Aorta (tissue), 5 donors: ENCODE measurements at places on chromosomes 3 and 15.

DNA sequence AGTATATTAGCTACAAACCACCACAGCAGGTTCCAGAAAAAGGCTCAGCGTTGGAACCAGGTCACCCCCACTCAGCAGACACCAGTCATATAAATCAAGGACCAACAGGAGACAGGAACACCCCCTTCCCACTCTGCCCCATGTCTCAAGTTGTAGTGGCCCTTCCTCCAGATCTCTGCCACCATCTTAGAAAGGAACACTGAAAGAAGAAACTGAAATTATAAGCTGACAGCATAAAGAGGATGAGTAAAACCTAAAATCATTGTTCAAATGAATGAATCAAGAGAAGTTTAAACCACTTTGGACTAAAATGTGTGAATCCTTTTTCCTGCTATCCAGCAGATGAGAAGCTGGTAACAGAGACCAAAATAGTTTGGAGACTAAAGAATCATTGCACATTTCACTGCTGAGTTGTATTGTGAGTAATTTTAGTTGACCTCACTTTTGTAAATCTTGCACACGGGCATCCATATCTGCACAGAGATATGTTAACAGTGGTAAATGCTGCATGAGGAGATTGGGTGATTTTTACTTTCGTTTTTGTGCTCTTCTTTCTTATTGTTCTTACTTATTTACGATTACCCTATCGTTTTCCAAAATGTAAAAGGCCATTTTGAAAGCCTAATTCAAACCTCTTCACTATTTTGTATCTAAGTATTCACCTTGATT, 19.8 kb downstream of the CCR3 start:
- DNase-seq = no peak

- no peak for DNase-seq
Measured at GRCh38 chr3:184618811-184619210, 57.2 kb downstream of the EPHB3 start.

- no peak for DNase-seq
Measured at GRCh38 chr15:66825139-66825538, 123.1 kb downstream of the SMAD6 start.

- DNase-seq = no peak
Measured at GRCh38 chr3:94996743-94997142, 933.9 kb downstream of the NSUN3 start.

- DNase-seq = no peak
Measured at GRCh38 chr3:38163117-38163840, 2.1 kb upstream of the OXSR1 start.

DNA sequence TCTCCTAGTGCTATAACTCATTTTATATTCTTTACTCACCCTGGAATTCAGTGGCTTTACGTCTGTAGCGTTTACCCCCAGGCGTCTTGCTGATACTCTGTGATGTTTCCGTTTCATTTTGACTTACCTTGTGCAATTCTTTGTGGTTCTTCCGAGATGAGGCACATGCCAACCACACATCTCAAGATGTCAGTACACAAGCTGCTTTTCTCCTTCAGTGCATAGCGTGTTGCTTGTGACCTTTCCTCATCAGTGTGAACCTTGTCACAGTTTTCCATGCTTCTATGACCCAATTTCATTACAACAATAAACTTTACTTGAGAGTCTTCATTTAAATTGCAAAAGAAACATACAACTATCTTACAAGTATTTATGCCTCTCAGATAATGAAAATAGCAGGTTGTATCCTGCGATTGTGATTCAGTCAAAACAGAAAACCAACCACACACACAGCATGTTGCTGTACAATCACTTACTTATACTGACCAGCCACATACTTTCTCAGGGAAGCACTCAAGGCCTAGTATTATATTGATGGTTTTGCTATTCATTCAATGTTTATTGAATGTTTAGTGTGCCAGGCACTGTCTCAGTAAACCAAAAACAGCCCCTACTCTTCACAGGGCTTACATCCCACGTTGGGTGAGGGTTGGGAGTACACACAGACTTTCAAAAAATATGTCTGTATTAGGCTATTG, 4.6 kb upstream of the TBL1XR1 start:
- DNase-seq = no peak

- no peak for DNase-seq
Measured at GRCh38 chr15:100988857-100989256, 69.7 kb downstream of the LRRK1 start.

GRCh38 chr15:49718846-49719245, 98.0 kb downstream of the DTWD1 start:
- DNase-seq = no peak

GRCh38 chr3:45980819-45981218, 14.8 kb downstream of the FYCO1 start:
- no peak for DNase-seq

GRCh38 chr3:146770301-146770700, 165.2 kb upstream of the PLSCR5 start:
- DNase-seq = no peak

- DNase-seq = no peak
Measured at GRCh38 chr3:33004961-33005360, 53.5 kb downstream of the CCR4 start.

DNA sequence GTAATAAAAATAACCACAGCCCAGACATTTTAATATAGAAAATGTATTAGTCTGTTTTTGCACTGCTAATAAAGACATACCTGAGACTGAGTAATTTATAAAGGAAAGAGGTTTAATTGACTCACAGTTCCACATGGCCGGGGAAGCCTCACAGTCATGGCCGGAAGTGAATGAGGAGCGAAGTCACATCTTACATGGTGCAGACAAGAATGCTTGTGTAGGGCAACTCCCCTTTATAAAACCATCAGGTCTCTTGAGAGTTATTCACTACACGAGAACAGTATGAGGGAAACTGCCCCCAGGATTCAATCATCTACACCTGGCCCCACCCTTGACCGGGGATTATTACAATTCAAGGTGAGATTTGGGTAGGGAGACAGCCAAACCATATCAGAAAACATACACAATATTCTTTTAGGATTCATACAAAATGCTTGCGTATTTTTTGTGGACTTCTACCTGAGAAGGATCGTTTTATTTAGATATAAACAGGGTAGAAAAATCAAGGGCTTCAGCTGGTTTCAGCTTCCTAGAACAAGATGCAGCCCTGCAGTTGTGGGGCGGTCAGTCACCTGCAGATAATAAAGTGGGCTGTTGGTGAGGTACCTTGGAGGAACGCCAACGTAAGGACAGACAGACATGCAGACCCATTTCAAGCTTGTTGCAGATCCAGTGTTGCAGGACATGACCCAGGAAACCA, 101.9 kb downstream of the TNIK start:
- DNase-seq = no peak

GRCh38 chr15:29753506-29753905, 68.8 kb downstream of the TJP1 start:
- DNase-seq = no peak

DNA sequence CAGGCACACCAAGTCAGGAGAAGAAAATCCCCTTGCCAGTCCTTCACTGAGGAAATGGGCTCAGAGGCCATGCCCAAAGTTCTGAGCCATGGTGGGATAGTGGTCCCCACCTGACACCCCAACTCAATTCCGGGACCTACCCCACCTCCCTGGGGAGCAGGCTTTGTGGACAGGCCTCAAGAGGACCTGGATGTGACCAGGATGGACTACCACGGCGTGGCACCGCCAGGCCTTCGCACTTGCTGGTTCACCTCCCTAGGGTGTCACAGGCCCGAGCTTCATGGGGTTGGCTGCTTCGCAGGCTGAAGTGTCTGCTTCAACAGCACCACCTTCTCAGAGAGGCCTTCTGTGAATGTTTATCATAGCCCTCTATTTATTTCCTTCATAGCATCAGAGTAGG, 31.7 kb downstream of the POC1A start:
- peak; percentile 71 for DNase-seq

- DNase-seq = no peak
Measured at GRCh38 chr15:53473435-53473834, 286.0 kb downstream of the WDR72 start.

- no peak for DNase-seq
Measured at GRCh38 chr15:38053205-38053604, 118.8 kb downstream of the TMCO5A start.

GRCh38 chr15:52624262-52624661, 54.9 kb downstream of the ATOSA start:
- no peak for DNase-seq

GRCh38 chr3:128994581-128995546, 988 bp upstream of the CFAP92 start:
- DNase-seq = no peak

GRCh38 chr3:104360038-104360437, 1006.7 kb upstream of the ALCAM start:
- DNase-seq = no peak

GRCh38 chr3:30793740-30794139, 100.7 kb downstream of the GADL1 start:
- DNase-seq = no peak

- no peak for DNase-seq
Measured at GRCh38 chr15:70518201-70519003, 245.0 kb downstream of the UACA start.

DNA sequence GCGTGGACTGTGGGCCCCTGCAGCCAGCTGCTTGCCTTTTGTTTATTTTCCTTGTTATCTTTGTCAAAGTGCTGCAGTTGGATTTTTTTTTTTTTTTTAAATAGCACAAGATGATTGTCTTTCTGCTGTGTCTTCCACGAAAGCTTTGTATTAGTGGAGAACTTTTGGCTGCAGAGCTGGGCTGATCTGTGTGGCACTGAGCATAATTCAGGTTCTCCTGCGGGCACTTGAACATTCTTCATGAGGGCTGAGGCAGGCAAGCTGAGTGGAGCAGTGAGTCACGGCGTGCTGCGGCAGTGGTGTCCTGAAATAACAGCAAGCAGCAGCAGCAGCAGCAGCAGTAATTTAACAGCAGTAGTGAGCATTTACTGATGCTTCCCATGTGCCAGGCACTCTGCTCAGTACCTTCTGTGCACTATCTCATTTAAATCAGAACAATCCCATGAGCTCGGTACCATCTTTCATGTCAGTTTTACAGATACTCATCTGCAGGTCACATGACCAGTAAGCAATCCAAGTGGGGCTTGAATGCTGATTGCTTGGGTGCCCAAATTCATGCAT, 45.8 kb downstream of the MITF start:
- DNase-seq = peak; percentile 82

GRCh38 chr3:63571682-63572081, 80.8 kb upstream of the SNTN start:
- DNase-seq = no peak

DNA sequence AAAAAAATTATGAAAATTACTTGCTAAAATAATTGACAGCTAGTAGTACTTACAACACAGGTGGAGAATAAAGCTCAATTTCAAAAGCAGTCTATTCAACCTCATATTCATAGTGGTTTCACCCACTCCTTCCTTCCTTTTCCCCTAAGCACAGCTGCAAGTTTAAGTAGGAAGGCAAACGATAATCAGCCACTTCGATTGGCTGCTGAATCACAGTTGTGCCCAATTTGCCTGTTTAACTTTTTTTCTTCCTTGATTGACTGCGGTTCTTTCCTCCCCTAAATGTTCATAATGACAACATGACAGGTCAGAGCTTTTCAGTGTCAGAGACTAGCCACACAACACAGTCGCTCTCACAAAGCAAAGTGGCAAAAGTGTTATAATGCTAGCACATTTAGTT, 468.0 kb upstream of the GBE1 start:
- no peak for DNase-seq

DNA sequence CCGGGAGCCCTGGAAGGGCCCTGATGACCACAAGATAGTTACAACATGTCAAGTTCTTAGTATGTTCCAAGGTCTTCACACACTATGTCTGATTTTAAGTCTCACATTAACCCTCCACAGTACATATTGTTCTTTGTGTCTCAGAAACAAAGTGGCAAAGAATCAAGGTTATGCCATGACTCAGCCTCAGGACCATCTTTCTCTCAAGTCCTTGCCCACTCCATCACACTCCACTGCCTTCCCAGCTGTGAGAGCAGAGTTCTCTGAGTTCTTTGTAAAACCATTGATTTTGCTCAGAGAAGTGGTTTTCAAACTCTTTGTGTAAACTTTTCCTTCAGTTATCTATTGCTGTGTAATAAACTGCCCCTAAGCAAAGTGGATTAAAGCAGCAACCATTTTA, 67.9 kb upstream of the C3orf80 start:
- DNase-seq = no peak

GRCh38 chr3:190357468-190357867, 30.5 kb upstream of the CLDN16 start:
- no peak for DNase-seq

GRCh38 chr3:164460851-164461250, 617.4 kb downstream of the SI start:
- no peak for DNase-seq

GRCh38 chr3:54045061-54045815, 77.1 kb upstream of the CACNA2D3 start:
- no peak for DNase-seq

- no peak for DNase-seq
Measured at GRCh38 chr15:85540085-85540797, 159.8 kb downstream of the AKAP13 start.

- DNase-seq = peak; percentile 24
Measured at GRCh38 chr3:195731356-195731905, 10.7 kb downstream of the MUC20 start.

DNA sequence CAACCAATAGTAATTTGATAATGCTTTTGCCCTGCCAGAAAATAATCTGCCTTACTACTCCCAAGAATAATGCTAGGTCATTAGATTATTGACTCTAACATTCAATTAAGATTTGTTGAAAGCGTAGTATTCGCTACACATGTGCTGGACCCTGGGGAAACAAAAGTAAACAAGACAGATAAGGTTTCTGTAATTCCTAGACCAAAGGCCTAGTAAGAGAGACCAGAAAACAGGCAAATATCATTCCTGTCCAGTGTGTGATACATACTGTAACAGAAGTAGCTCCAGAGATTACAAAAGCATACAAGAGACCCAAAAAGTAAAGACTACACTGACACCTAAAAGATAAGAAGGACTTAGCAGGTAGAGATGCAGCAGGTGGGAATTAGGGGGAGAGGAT, 60.8 kb downstream of the PLOD2 start:
- DNase-seq = no peak

GRCh38 chr3:151315136-151315535, 1.5 kb downstream of the GPR87 start:
- no peak for DNase-seq

DNA sequence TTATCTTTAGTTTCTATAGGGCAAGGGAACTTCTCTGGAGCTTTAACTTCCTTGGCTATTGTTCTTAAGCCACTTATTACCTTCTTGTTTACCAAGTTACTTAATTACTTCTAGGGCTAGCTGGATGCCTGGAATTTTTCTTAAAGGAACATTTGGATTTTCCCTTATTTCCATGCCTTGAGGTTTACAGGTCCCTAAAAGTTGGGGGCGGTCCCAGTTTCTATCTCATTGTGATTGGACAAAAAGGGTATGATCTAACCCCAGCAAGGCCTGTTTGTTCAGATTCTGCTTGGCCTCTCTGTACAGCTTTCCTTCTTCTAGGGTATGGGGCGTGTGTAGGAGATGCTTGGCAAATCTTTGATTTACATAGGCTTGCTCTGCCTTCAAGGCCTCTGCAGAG, 17.4 kb downstream of the PDHB start:
- DNase-seq = no peak

- DNase-seq = no peak
Measured at GRCh38 chr3:12471241-12471640, 13.0 kb upstream of the TSEN2 start.
